Stimulated activated CD4-positive, alpha-beta T cell treated with anti-CD3 and anti-CD28 coated beads, Interleukin-12 subunit alpha, Interleukin-12 subunit beta, amount 100 ng/mL, for 24 hours (primary cell): ENCODE measurements at places on chromosomes 6 and 20.

GRCh38 chr6:17879184-17879583 lies 108.3 kb downstream of the KIF13A start:
- DNase-seq: no peak

- DNase-seq: no peak
Observed at GRCh38 chr6:163036160-163036645, 308.4 kb downstream of the PACRG start.

DNA sequence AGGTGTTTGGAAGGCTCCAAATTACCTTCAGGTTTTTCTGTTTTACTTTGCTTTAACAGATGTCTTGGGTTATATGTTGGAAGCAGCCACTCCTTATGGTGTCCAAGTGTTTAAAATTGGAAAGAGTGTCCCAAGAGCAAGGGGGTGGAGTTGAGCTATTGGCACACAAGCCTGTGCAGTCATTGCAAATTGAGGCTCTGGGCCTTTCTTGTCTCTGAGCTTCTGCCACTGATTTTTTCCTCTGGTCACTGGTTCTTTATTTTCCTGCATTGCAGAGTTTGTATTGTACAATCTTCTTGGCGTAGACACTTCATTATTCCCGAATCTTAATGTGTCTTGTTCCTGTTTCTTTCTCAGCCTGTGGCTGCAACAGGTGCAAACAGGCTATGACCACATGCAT lies 598.8 kb downstream of the RNF144B start:
- DNase-seq: no peak

DNA sequence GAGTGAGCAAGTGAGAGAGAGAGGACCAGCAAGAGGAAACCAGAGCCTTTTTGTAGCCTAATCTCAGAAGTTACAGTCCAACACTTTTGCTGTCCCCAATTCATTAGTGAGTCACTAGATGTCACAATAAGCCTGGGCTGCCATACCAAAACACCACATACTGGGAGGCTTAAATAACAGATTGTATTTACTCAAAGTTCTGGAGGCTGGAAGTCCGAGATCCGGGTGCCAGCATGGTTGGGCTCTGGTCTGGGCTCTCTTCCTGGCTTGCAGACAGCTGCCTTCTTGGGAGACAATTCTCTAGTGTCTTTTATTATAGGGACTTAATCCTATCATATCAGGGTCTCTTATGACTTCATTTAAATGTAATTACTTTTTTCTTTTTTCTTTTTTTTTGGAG lies 50.7 kb upstream of the FERMT1 start:
- no peak for DNase-seq

- no peak for DNase-seq
Observed at GRCh38 chr6:74991573-74992332, 214.1 kb downstream of the COL12A1 start.

GRCh38 chr20:61991476-61991875 lies 74.2 kb downstream of the TAF4 start:
- DNase-seq: no peak

GRCh38 chr6:71979911-71980310 lies 93.6 kb downstream of the RIMS1 start:
- DNase-seq: no peak

DNA sequence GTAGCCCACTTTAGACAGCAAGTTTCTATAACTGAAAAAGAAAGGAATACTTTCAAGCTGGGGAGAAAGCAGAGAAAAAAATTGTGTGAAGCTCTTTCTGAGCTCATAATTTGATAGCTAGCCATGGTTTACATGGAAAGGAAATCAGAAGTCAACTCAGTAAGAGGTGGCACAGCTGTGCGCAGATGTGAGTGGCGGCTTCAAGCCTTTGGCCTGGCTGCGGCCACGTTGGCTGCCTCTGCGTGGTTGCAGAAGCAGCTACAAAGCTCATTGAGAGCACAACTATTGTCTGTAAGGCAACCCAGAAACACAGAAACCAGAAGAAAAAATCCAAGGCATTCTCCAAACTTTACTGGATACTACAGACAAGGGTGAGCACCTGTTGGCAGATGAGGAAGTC lies 136.9 kb downstream of the SASH1 start:
- no peak for DNase-seq

- DNase-seq: no peak
Observed at GRCh38 chr20:1190847-1191246, 6.1 kb upstream of the TMEM74B start.

- peak; percentile 73 for DNase-seq
Observed at GRCh38 chr6:31270788-31271640, 878 bp downstream of the HLA-C start.

DNA sequence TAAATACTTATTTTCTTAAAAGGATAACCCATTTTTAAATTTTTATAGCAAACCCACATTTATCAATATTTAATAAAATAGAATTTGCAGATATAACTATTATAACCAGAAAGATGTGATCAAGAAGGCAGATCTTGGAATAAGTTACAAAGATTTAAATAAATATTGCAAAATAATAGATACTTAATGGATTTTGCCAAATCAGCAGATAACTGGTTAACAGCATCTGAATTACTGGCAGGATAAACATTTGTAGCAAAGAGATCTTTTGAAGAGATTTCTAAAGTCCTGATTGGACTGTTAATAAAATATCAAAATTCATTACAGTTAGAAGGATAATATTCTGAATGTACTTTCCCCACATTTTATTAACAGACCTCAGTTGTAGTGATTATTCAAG lies 144.2 kb downstream of the PDSS2 start:
- no peak for DNase-seq

- no peak for DNase-seq
Observed at GRCh38 chr6:10854922-10855632, 16.7 kb upstream of the MAK start.

GRCh38 chr6:169935348-169935718 lies 183.9 kb downstream of the ERMARD start:
- DNase-seq: no peak

DNA sequence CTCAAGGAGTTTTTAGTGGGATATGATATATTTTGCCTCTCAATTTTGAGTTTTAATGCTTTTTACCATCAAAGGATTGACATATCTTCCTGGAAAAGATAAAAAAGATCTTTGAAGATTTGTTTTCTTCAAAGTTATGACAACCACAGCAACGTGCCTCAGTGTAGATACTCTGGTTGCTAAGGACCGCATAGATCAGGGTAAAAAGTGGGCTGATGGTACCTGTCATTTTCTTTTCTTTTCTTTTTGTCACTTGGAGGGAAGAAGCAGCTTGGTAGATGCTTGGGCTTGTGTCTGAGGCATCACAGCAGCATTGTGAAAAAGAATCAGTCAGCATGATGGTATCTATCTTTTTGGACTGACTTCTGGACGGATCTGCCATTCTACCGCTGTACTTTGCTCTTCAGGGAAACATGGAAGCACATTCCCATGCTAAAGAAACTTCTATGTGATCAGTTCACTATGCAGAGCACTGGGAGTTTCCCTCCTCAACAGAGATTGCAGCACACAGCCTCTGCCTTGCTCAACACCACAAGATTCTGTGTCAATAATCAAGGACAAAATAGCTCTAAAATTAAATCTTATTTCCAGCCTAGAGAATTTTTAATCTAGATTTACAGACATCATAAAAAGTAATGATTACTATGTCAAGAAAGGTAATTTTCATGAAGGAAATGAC lies 54.8 kb upstream of the SGK1 start:
- no peak for DNase-seq

DNA sequence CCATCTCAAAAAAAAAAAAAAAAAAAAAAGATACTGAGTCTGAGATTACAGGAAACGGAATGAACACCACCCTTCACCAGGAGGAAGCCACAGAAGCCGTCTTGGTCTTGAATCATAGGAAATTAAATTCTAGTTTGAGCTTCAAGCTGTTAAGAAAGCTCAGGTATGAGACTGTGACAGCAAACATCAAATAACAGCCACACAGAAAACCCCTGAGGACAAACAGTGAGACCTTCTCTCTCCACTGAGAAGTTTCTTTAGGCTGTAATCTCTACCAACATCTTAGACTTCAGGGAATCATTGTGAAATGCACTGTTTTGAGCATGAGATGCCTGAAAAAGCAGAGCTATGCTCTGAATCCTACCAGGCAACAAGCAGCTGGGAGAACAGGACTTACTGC lies 30.8 kb downstream of the PDE10A start:
- no peak for DNase-seq

DNA sequence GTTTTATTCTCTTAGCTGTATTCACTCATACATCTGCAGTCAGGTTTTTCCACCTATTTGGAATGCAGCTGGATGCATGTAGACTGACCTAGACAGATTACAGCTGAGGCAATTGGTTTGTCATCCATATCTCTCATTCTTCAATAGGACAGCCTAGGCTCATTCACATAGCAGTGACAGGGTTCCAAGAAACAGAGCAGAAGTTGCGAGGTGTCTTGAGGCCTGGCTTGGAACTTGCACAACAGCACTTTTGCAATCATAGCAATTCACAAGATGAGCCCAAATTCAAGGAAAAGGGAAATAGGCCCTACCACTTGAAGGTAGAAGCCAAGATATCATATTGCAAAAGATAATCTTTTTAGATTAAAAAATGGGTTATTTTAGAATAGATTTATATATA lies 508.9 kb upstream of the JAG1 start:
- DNase-seq: no peak

- DNase-seq: no peak
Observed at GRCh38 chr6:33324125-33324524, 6.6 kb upstream of the ZBTB22 start.

- no peak for DNase-seq
Observed at GRCh38 chr20:51174536-51174935, 151.6 kb upstream of the KCNG1 start.

GRCh38 chr6:118207947-118208346 lies 300.9 kb downstream of the SLC35F1 start:
- no peak for DNase-seq

DNA sequence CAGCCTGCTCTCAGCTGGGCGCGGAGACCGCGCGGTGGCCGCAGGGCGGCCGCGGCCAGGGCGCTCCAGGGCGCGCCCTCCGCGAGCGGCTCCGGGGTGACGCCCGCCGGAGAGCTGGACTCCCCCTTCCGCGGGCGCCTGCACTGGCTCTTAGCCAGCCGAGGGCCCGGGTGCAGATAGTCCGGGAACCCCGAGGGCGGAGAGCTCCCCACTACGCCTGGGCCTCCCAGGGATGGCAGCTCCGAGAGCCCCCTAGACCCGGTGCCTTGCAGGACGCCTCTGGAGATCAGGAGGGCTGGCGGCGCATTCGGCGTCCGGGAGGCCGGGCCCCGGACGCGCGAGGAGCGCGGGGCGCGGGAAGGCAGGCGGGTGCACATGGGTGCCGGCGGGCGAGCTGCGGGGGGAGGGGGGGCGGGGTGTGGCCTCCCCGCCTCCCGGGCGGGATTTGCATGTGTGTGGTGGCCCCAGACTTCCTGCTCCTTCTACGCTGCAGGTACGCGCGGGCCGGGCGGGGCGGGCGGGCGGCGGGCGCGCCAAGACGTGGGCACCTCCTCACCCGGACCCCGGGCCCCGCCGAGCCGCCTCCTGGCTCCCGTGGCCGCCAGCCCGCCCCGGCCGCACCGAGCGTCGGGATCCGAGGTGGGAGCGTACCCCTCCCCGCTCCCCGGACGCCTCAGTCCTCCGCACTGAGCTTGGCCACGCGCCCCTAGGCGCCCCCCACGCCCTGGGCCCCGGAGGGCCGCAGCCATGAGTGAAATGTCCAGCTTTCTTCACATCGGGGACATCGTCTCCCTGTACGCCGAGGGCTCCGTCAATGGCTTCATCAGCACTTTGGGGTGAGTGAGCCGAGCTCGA lies at the start of gene ITPR3:
Gene ITPR3 (plus strand): TSS at position 467 of the 855 bp plus-strand sequence. CDS start 281 bp downstream, at position 748.
- peak; percentile 60 for DNase-seq
